CD4-positive, alpha-beta T cell treated with Interleukin-1 beta for 1 hour (primary cell): ENCODE measurements at places on chromosomes 7 and 10.

DNA sequence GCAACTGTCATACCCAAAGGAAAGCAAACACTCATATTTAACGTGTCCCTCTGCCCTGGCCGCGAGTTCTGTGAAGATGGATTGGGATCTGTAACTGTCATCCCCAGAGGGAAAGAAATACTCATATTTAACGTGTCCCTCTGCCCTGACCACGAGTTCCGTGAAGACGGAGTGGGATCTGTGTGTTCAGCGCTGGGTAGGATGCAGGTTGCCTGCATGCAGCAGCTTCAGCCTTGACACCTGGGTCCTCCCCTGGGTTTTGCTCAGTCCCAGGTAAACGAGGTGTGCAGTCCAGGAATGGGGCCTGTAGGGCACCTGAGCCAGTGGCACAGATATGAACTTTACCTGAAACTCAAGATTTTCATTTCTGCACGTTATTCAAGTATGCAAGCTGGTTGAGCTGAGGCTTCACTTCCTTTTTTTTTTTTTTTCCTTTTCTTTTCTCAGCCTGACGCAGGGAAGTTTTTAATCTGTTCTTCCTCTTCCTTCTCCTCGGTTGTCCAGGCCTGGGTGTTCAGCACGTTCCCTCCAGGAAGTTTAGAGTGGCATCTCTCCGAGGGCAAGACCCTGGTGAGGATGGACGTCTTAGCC lies 159.0 kb upstream of the SHH start:
- DNase-seq = no peak

DNA sequence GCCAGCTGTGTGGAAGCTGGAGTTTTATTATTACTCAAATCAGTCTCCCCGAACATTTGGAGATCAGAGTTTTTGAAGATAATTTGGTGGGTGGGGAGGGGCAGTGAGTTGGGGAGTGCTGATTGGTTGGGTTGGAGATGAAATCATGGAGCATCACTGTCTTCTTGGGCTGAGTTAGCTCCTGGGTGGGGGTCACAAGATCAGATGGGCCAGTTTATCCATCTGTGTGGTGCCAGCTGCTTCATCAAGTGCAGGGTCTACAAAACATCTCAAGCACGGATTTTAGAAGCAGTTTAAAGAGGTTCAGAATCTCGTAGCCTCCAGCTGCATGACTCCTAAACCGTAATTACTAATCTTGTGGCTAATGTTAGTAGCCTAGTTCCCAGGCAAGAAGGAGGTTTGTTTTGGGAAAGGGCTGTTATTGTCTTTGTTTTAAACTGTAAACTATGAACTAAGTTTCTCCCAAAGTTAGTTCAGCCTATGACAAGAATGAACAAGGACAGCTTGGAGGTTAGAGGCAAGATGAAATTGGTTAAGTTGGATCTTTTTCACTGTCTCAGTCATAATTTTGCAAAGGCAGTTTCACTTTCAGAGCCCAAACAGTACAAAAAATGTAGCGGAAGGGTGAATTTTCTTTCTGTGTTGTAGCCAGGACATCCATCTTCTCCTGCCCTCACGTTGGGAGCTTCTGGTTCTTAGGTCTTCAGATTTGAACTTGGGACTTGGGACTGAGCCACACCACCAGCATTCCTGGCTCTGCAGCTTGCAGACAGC lies 43.1 kb downstream of the KLF6 start:
- no peak for DNase-seq

DNA sequence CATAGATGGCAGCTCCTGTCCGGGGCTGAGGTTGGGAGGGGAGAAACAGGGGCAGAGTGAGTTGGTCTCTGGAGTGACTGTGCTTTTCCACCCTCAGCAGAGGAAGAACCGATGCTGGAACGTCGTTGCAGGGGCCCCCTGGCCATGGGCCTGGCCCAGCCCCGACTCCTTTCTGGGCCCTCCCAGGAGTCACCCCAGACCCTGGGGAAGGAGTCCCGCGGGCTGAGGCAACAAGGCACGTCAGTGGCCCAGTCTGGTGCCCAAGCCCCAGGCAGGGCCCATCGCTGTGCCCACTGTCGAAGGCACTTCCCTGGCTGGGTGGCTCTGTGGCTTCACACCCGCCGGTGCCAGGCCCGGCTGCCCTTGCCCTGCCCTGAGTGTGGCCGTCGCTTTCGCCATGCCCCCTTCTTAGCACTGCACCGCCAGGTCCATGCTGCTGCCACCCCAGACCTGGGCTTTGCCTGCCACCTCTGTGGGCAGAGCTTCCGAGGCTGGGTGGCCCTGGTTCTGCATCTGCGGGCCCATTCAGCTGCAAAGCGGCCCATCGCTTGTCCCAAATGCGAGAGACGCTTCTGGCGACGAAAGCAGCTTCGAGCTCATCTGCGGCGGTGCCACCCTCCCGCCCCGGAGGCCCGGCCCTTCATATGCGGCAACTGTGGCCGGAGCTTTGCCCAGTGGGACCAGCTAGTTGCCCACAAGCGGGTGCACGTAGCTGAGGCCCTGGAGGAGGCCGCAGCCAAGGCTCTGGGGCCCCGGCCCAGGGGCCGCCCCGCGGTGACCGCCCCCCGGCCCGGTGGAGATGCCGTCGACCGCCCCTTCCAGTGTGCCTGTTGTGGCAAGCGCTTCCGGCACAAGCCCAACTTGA lies 2.7 kb downstream of the REPIN1 start:
- no peak for DNase-seq

- no peak for DNase-seq
These were observed 44.4 kb downstream of the MYPN start for GRCh38 chr10:68153473-68154210.

GRCh38 chr7:54788664-54789063 lies 29.7 kb upstream of the SEC61G start:
- DNase-seq = peak; percentile 10
